ENCODE measurements at places on chromosomes 5 and 9. TPM values are rescaled to one million over a fixed set of nuclear protein-coding genes. Genes with fewer than 3 reads are reported as not detected.
A peak's percentile ranks its signal among the peaks of the same experiment; 100 is the strongest.

GRCh38 chr5:40442346-40442745, 237.4 kb upstream of the PTGER4 start:
- no peak for DNase-seq

GRCh38 chr5:127830829-127831598, 127.8 kb downstream of the CCDC192 start:
- no peak for DNase-seq

GRCh38 chr5:1930880-1931603, 48.3 kb upstream of the IRX4 start:
- DNase-seq = peak; percentile 45

GRCh38 chr9:95753762-95754465, 121.6 kb upstream of the ERCC6L2 start:
- DNase-seq = peak; percentile 39

DNA sequence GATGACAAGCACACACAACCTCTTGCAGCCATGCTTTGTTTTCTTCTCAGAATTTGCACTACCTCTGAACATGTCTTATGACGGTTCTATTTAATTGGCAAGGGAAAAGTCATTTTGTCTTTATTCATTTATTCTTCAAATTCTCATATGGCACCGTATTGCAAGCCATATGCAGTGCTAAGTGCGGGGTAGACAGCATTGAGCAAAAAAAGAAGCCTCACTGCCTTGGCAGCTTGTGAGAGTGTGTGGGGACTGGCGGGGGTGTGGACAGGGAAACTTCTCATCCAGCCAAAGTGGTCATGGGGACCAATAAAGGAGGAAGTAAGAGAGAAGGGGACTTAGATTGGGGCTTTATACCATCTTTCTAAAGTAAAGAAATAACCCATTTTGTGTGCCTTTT, 160.0 kb downstream of the CDH12 start:
- DNase-seq = no peak

DNA sequence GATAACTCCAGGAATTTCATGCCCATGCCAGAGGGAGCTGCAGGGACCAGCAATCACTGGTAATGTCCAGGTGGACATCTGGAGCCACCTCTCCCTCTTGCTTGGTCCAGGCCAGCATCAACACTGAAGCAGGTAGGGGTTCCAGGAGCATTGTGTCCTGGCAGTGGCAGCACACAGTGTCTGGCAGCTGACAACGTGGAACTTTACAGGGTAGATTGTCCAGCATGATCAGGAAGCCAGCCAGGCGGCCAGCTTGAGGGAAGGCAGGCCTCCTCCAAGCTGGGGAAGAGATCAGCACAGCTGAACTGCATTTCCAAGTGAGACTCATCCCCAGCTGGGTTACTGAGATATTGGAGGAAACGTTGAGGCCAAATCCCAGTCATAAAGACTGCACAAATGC, 82.6 kb upstream of the RASGRF2 start:
- no peak for DNase-seq

GRCh38 chr5:163360656-163361055, 76.7 kb upstream of the CCNG1 start:
- no peak for DNase-seq

DNA sequence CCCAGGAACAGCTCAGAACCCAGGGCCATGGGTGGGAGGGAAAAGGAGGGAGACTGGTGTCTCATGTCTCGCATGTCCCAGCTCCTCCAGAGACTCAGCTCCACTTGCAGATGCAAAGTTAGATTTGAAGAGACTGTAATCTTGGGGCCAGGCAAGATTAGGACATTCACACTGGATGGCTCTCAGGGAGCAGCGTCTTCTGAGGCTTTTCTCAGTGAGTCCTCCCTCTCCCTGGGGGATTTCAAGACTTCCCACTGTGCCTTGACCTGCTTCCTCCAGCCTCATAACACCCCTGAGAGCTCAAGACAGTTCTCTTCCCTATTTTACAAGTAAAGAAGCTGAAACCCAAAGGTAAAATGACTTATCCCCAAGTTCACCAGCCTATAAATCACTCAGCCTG, 10.5 kb upstream of the TCOF1 start:
- no peak for DNase-seq

GRCh38 chr9:90727488-90727887, 74.1 kb upstream of the SYK start:
- DNase-seq = no peak

DNA sequence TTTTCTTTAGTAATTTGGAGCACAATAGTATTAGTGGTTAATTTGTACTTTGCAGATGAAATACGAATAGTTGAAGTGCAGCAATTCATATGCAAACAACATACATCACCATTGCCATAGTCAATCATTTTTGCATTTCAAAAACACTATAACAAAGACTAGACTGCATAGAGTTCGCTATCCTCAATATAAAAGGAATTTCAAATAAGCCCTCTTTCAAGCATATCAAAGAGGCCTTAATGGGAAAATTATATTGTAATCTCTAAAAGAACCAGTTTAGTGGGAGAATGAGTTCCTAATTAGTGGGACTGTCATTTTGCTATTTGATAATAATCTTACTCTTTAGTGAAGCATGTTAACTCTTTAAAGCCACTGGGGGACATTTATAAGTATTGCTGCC, 2302.3 kb upstream of the C9orf72 start:
- no peak for DNase-seq

GRCh38 chr9:113578279-113578865, 114.8 kb downstream of the RGS3 start:
- no peak for DNase-seq

GRCh38 chr9:133979921-133980863, 11.9 kb downstream of the VAV2 start:
- DNase-seq = no peak

GRCh38 chr5:149220750-149221149, 50.9 kb upstream of the AFAP1L1 start:
- DNase-seq = no peak

- no peak for DNase-seq
Observed at GRCh38 chr9:131006601-131007000, 2.4 kb upstream of the LAMC3 start.

- DNase-seq = no peak
Observed at GRCh38 chr5:149404746-149405549, 25.9 kb upstream of the IL17B start.

GRCh38 chr5:163566678-163567077, 61.3 kb downstream of the MAT2B start:
- DNase-seq = no peak

DNA sequence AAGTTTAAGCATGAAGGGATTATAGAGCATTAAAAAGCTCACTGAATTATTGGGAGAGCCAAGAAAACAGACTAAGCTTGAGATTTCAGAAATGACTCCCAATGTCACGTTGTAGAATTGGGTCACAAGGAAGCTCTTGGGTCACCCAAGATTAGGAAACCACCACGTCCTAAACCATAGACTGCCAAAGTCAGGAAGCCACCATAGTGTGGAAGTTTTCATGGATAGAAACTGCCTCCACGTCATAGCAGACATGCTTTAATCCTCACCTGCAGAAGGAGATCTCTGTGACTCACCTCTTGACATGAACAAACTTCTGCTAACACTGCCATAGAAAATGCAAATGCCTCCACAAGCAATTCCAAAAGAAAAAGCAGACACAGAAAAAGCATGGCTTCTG, 106.3 kb downstream of the SLC1A3 start:
- no peak for DNase-seq

GRCh38 chr5:115329475-115329874, 33.0 kb upstream of the CCDC112 start:
- DNase-seq = no peak

DNA sequence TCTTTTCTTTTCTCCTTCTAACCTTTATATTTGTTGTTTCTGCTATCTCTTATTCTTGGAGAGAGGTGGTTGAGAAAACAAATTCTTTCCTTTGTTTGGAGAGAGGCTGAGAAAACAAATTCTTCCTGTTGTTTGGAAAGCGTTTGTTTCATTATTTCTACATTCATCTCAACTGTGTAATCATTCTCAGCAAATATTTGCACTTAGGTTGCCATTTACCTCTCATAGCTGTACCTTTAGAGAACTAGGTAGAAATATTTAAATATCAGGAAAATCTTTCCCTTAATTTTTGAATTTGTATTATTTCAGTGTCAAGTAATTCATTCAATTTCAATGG, 1824.4 kb upstream of the CDH9 start:
- DNase-seq = no peak

DNA sequence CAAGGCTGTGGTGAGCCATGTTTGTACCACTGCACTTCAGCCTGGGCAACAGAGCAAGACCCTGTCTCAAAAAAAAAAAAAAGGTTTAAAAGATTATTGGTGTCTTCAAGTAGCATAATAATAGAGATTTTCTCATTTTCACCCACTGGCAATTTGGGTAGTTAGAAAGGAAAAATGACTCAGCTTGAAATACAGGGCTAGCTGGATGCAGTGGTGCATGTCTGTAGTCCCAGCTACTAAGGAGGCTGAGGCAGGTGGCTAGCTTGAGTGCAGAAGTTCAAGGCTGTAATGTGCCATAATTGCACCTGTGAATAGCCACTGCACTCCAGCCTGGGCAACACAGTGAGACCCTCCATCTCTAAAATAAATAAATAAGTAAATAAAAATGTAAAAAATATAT, 111.1 kb downstream of the ARRDC3 start:
- DNase-seq = no peak

DNA sequence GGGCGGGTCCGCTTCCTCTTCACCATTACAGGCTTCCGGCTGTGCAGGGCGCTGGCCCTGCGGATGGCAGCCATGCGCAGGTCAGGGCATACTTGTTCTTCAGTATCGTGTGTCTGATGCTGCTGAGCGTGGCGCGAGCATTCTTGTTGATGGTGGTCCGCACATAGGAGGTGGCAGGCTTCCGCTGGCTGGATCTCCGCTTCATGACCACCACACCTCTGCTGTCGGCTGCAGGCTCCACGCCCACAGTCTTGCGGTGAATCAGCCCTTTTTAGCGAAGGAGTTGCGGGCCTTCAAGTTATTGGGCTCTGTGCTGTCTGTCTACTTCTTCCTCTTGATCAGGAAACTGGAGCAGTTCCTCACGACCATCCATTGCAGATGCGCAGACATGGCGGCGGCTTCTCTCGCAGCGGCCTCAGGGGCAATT, 62.4 kb upstream of the ZNF608 start:
- no peak for DNase-seq

GRCh38 chr5:108093186-108093585, 288.7 kb downstream of the FBXL17 start:
- no peak for DNase-seq

DNA sequence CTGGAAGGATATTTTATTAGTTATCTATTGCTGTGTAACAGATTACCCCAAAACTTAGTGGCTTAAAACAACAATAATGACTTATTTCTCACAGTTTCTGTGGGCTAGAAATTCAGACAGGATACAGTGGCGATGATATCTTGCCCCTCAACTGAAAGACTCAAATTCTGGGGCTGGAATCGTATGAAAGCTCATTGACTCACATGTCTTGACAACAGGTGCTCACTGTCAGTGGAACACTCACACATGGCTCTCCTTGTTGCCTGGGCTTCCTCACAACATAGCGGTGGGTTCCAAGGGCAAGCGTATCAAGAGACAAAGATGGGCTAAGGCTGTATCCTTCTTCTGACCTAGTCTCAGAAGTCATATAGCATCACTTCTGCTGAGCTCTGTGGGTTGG, 3.7 kb upstream of the GNPDA1 start:
- no peak for DNase-seq

DNA sequence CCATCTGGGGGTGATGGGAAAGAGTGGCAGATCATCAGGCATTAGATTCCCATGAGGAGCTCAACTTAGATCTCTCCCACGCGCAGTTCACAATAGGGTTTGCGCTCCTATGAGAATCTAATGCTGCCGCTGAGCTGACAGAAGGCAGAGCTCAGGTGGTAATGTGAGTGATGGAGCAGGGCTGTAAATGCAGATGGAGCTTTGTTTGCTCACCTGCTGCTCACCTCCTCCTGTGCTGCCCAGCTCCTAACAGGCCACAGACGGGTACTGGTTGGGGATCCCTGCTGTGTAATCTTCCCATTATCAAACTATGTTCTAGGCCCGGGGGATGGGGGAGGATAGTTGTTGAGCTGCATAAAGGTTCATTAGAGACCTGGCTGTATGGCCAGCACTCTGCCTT, 58.4 kb downstream of the UGCG start:
- no peak for DNase-seq

DNA sequence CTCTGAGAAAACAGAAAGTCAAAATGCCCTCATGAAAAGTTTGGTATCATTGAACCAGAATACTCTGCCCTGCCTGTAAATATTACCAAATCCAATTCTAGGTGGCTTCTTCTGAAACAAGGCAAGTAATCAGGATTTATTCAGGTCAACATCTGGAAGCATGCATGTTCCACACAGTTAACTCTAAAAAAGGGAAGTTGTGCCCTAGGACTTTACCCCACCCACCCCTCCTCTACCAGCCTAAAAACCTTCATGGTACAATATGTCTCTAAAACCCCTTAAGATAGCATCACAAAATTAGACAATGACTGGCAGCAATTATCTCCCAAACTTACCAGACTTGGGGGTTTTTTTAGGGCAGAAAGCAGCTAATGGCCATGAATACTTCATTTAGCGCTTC, 414.8 kb upstream of the SLC30A5 start:
- DNase-seq = no peak

DNA sequence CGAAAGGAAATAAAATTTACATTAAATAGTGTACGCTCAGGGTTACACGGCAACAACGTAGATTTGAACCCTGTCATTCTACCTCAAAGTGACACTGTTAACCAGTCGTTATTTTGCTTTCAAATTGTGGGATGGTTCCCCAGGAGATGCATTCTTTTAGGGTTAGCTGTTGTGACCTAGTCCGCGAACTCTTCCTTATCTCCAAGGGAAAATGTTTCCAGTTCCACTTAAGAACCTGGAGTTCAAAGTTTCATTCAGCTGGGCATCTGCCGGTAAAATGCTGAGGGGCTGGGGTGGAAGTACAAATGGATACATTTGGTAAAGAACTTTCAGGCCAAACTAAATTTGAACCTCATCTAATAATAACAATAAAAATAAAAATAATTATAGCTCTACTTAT, 264.6 kb downstream of the NR3C1 start:
- no peak for DNase-seq

- no peak for DNase-seq
Observed at GRCh38 chr5:179901915-179902762, 5.6 kb downstream of the TBC1D9B start.

GRCh38 chr5:179142434-179143198, 82.4 kb downstream of the ZNF354C start:
- DNase-seq = no peak

GRCh38 chr5:161863811-161864210, 15.9 kb downstream of the GABRA1 start:
- DNase-seq = no peak

Gene IL3
- not detected for polyA plus RNA-seq

Gene LCN10
- polyA plus RNA-seq = 5.6 TPM

Gene TLR4
- 6.2 TPM for polyA plus RNA-seq

Gene DOCK2
- 5.0 TPM for polyA plus RNA-seq

Gene ST8SIA4
- polyA plus RNA-seq = 6.7 TPM

Gene SLC6A19
- not detected for polyA plus RNA-seq

Gene PPIC
- polyA plus RNA-seq = 24.2 TPM

Gene PCDHGA6
- 4.4 TPM for polyA plus RNA-seq

Gene C5orf52
- not detected for polyA plus RNA-seq

Gene SPINK5
- polyA plus RNA-seq = 0.41 TPM

Gene CARTPT
- not detected for polyA plus RNA-seq

Gene FAM174A
- polyA plus RNA-seq = 31.0 TPM

Gene PLAC8L1
- 1.3 TPM for polyA plus RNA-seq

Gene NUTM2F
- polyA plus RNA-seq = not detected

Gene GABRA6
- not detected for polyA plus RNA-seq

All from hindlimb muscle (tissue), 1 donor.